ENCODE measurements at places on chromosomes 2 and 18.

- DNase-seq = no peak
Measured at GRCh38 chr18:55232506-55232905, 273.2 kb upstream of the CCDC68 start.

DNA sequence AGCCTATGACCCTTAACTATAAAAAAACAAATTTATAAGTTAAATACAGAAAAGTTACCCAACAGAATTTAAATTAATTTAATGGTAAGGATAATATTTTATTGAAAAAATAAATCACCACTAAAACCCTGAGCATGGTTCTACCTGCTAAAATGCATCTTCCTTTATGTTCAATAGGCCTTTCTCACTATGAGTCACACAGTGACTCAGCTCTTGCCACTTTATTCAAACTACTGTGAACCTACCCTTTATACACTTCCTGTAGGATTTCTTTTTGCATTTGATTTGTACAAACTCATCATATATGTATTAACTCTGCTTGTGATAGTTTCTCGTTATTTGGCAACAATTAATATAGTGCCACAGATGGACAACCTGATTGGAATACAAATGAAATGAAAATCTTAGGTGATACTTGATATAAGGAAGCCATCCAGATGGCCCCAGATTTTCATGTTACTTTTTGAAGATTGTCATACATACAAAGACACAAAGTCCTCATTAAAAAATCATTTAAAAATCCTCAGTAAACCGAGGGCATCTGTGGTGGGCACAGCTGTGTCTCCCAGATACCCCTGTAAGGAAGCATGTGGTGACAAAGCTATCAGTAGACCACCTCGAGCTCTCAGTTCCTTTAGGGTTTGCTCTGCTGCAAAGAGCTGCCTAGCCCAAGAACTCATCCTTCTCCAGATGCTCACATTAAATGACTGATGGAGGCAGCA lies 55.2 kb upstream of the COBLL1 start:
- no peak for DNase-seq

GRCh38 chr18:75132098-75132870 lies 76.7 kb downstream of the PTGR3 start:
- no peak for DNase-seq

DNA sequence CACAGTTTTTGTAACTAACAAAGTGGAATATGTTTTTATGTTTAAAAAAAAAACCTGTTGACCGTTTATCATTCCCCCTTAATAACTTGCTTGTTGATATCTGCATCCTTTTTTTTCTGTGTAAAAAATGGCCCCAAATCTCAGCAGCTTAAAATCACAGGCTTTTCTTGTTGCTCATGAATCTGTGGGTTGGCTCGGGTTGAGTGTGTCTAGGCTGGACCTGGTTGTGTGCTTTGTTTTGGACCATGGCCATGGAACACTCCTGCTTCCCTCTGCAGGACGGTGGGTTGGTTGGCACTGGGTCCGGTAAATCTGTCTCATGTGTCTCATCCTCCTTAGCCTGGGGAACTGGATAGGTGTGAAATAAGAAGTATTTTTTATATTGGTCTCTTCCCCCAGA lies 139.0 kb upstream of the LINC00305 start:
- DNase-seq = no peak

GRCh38 chr2:147076634-147077033 lies 768.2 kb upstream of the ACVR2A start:
- no peak for DNase-seq

DNA sequence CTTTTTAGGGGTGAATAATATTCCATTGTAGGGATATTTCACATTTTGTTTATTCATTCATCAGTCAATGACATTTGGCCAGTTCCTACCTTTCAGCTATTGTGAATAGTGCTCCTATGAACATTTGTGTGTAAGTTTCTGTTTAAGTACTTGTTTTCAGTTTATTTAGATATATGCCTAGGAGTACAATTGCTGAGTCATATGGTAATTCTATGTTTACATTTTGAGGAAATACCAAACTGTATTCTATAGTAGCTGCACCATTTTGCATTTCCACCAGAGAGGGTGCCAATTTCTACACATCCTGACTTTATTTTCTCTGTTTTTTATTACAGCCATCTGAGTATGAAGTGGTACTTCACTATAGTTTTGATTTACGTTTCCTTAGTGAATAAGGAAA lies 54.4 kb upstream of the ZNF236 start:
- no peak for DNase-seq

GRCh38 chr2:221447310-221447709 lies 124.8 kb downstream of the EPHA4 start:
- no peak for DNase-seq

DNA sequence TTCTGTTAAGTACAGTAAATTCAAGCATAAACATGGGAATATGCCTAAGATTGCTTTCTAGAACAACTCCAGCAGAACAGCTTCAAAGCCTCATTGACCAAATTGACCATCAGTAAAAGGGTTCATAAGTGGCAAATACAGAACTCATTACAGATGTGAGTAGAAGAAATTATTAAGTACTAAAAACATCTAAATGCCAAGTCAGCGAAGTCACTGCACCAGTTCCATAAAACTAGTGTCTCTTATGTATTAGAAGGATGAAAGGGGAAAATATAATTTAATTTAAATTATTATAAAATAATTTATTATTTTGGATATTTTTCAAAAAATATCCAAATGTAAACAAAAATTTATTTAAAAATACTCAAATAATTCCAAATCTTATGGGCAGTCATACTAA lies 553.2 kb downstream of the ERBB4 start:
- no peak for DNase-seq

DNA sequence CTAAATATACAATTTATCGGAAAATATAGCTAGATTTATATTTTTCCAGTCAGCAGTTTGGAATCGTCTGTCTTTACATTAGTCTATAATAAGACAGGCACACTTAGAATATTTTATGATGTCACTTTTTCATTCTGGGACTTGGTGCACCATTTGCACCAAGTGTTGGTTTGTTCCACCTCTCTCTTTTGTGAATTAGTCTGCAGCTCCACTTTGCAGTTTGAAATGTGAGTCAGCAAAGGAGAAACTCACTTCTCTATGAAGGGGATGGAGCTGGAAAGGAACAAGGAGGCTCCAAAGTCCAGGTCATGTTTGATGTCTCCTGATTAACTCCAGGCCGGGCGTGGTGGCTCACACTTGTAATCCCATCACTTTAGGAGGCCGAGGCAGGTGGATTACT lies 63.8 kb upstream of the RTN4 start:
- no peak for DNase-seq

DNA sequence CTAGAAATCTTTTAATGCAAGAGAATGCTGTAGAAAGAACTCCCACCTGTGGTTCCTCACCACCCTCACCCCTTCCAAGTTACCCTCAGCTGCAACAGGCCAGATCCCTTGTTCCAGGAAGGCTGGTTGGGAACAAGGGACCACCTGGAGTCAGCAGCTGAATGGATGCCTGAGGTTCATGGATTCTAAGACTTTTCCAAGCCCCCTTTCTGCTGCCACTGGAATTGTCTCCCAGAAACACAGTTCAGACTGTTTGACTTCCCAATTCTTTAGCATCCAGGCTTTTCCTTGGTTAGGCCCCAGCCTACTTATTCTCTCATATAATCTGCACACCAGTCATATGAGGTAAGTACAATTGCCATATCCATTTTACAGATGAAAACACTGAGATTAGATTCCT lies 8.0 kb upstream of the ADCY3 start:
- DNase-seq = no peak

GRCh38 chr18:61335684-61336555 lies 2.7 kb downstream of the CDH20 start:
- no peak for DNase-seq

DNA sequence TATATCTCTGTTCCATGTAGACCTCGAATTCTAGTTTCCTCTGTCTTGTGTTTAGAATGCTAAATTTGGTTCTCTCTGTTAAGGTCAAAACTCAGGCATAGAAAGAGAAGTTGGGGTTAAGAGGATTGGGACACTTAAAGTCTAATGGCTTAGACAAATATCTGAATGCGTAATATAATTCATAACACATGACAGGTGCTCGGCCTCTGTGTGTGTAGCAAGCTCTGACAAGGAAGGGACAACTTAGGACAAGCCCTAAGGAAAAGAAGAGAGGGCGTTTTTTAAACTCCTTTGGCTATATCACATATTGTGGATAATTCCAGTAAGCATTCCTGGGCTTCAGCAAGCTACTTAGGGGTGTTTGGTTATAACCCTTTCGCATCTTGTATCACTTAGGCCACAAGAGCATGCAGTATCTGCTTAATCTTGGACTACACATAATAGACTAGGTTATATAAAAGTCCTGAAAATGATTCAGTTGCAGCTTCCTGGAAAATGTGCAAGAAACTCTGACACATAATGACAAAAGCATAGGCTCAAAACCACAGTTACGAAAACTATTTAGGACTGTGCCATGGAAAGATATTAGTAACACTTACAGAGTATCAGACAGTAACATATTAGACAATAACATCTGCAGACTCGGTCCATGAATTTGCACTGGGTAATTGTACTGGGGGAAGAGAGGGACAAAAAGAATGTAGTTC lies 16.1 kb upstream of the CREB1 start:
- no peak for DNase-seq

DNA sequence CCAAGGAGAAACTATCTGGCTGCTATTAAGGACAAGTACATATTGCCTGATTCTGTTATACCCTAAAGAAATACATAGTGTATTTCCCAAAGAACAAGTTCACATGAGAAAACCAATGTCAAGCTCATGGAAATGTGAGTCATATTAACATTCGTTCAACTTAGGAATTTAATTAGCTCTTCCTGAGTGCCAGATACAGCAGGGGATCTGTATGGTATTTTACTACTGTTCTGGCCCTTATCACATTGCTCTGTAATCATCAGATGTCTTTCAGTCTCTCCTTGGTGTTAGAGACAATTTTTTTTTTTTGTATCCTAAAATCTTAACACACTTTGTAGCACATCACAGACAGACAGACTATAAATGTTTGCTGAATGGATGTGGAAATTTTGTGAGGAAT lies 395.0 kb upstream of the CRIM1 start:
- DNase-seq = no peak

GRCh38 chr2:216714376-216714775 lies 19.0 kb upstream of the IGFBP5 start:
- DNase-seq = no peak

DNA sequence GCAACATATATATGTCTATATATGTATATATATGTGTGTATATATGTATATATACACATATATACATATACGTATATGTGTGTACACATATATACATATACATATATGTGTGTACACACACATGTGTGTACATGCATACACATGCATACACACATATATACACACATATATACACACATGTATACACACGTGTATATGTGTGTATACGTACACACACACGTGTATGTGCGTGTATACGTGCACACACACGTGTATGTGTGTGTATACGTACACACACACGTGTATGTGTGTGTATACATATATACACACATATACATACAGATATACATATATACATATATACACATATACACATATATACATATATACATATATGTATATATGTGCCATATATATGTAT lies 89.4 kb downstream of the SPHKAP start:
- no peak for DNase-seq

GRCh38 chr2:152062125-152063091 lies 36.4 kb downstream of the CACNB4 start:
- no peak for DNase-seq

GRCh38 chr2:145207884-145208283 lies 688.0 kb upstream of the ZEB2 start:
- DNase-seq = no peak

DNA sequence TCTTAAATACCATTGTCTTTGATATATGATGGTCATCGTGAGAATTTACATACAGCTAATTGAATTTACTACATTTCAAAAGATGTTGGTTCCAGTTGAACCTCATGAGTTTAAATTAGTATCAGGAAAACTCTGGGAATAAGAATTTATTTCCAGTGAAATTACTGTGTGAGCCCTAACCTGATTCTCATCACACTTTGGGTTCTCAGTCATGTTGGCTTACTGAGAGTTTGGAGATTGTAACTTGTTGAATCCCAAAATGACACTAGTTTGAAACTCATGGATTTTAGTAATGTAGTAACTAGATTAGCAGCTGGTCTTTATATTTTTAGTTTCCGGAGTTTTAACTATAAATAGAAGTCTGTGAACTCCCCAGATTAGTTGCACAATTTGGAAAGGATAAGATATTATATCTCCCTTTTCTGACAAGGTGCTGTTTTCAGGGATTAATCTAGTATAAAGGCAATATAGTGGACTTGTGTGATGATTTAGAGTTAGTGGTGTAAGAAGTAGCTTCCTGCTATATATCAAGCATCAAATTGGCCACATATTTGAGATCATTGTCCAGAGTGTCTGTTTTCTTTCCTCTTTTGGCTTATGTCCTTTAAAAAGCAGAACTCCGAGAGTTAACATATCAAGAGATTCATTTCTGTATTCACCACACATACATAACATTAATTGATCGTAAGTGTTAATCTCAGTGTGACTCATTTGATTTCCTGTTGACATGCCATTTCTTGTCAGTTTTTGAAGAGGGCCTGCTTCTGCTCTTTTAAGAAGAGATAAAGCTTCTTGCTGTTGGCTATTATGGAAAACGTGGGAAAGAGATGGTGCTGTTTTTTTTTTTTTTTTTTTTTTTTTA lies 15.7 kb downstream of the NDUFV2 start:
- no peak for DNase-seq

DNA sequence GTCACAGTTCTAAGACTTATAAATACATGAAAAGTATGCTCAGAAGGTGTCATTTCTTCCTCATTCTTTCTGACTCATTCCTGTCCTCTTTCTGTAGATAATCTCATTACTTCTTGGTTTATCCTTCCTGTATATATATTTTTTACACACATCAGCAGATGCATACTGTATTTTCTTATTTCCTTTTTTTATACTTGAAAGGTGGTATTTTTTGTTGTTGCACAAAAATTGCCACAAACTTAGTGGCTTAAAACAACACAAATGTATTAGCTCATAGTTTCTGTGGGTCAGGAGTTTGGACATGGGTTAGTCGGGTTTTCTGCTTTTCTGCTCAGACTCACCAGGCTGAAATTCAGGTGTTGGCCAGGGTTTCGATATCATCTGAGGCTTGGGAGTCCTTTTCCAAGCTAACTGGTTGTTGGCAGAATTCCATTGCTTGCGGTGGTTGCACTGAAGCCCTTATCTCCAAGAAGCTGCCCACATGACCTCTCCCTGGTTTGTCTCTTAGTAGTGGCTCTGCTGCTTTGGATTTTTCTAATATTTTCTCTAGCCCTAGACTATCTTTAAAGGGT lies 162.6 kb downstream of the FMNL2 start:
- no peak for DNase-seq

- no peak for DNase-seq
Measured at GRCh38 chr2:238439917-238440316, 13.2 kb downstream of the ASB1 start.

DNA sequence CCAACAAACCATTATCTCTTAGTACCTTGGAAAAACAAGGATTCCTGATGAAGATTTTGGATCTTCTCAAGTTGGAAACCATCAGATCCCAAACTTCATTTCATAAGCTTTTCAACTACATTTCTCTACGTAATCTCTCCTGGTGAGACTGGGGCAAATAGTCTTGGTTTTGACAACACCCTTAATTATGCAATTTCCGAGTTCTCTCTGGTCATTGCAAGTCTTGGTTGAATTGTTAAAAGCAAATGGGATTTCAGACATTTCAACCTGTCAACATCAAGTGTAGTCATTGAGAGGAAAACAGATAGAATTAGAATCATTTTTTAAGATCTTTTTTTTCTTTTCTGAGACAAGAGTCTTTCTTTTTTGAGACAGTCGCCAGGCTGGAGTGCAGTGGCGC lies 26.2 kb downstream of the KLF7 start:
- no peak for DNase-seq

GRCh38 chr2:207531032-207531952 lies 1.5 kb downstream of the CREB1 start:
- DNase-seq = no peak
